ENCODE measurements at places on chromosomes 12 and 14. TPM values are rescaled to one million over a fixed set of nuclear protein-coding genes. Genes with fewer than 3 reads are reported as not detected.

AKAP3 gene
- 1.3 TPM for total RNA-seq

SDSL gene
- 5.2 TPM for total RNA-seq

MYO1H gene
- total RNA-seq: not detected

SLC5A8 gene
- total RNA-seq: not detected

NOVA1 gene
- 1.9 TPM for total RNA-seq

TSPAN11 gene
- total RNA-seq: 0.32 TPM

PIANP gene
- not detected for total RNA-seq

GNB3 gene
- total RNA-seq: 3.9 TPM

ACOT6 gene
- total RNA-seq: under 0.01 TPM

JAG2 gene
- total RNA-seq: 1.9 TPM

GZMB gene
- not detected for total RNA-seq

GNG2 gene
- total RNA-seq: 4.3 TPM

HNF1A gene
- total RNA-seq: not detected

GDF3 gene
- not detected for total RNA-seq

GUCY2C gene
- total RNA-seq: not detected

DHRS2 gene
- total RNA-seq: 0.32 TPM

RNASE7 gene
- total RNA-seq: not detected

PITPNM2 gene
- 4.2 TPM for total RNA-seq

MAP3K12 gene
- 35.8 TPM for total RNA-seq

CCDC197 gene
- not detected for total RNA-seq

ISM2 gene
- under 0.01 TPM for total RNA-seq

NPC2 gene
- 252 TPM for total RNA-seq

All from fibroblast of villous mesenchyme (primary cell).